ENCODE measurements at places on chromosomes 3 and 15.

GRCh38 chr15:89114990-89115389 is 26.7 kb downstream of the ABHD2 start:
- no peak for DNase-seq

- DNase-seq: no peak
Observed at GRCh38 chr15:80162059-80162554, 9.3 kb downstream of the FAH start.

- no peak for DNase-seq
Observed at GRCh38 chr3:178964551-178964950, 107.1 kb downstream of the ZMAT3 start.

GRCh38 chr15:26298659-26299170 is 435.6 kb upstream of the ATP10A start:
- no peak for DNase-seq

DNA sequence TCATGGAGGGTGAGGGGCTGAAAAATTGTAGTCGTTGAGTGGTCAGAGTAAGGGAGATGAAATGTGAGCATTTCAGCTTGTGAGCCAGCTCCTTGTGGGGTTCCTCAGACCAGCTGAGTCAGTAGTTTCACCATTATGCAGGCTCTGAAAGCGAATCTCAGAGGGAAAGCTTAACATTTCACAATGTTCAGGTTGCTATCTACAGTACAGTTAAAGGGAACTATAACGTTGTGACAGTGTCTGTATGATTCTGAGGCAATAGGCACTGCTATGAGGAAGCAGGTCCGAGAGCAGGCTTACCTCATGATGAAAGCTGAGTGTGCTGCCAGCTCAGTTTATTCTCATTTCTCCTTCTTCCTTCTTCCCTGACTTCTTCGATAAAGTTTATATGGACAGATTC is 469.6 kb downstream of the EDEM1 start:
- DNase-seq: no peak

Data from MCF 10A (cell line).